ENCODE measurements at places on chromosomes 12 and 14. TPM values are rescaled to one million over a fixed set of nuclear protein-coding genes. Genes with fewer than 3 reads are reported as not detected.

Gene CCND2
- total RNA-seq: 268 TPM

Gene SLC10A1
- not detected for total RNA-seq

Gene CISTR
- total RNA-seq: not detected

Gene ENDOU
- total RNA-seq: 16.4 TPM

Gene CMA1
- not detected for total RNA-seq

Gene LRRC74A
- total RNA-seq: not detected

Gene TGM1
- total RNA-seq: 29.0 TPM

Gene CDH24
- total RNA-seq: 4.5 TPM

Gene ESPL1
- 8.9 TPM for total RNA-seq

Gene SLCO1C1
- total RNA-seq: 4.0 TPM

Gene RND1
- total RNA-seq: 2.9 TPM

All from tongue (tissue), 3 donors.